ENCODE measurements at places on chromosomes 7 and 10.

DNA sequence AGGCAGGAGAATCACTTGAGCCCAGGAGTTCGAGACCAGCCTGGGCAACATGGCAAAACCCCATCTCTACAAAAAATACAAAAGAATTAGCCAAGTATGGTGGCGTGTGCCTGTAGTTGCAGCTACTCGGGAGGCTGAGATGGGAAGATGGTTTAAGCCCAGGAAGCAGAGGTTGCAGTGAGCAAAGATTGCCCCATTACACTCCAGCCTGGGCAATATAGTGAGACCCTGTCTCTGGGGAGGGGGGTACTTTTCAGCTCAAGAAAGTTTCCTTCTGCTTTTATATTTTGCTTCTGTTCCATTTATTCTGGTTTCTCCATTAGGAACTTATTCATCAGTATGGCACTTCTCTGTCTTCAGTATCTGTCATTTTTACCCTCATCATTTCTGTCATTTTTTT lies 48.6 kb downstream of the COA1 start:
- DNase-seq = no peak

GRCh38 chr10:29142516-29143314 lies 146.2 kb upstream of the LYZL1 start:
- no peak for DNase-seq

DNA sequence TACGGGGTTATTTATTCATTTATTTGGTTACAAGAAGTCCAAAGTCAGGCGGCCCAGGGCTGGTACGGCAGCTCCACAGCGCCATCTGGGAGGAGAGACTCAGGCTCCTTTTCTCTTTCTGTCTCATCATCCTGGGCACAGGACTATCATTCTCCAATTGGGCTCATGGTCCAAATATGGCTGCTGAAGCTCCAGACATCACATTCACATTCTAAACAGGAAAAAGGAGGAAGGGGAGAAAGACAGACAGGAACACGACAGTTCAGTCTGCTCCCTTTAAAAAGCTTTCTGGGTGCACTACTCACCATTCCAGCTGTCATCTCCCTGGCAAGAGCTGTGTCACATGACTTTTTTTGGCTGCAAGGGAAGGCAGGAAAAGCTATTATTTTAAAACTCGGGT lies 74.4 kb upstream of the PDZD8 start:
- DNase-seq = no peak

GRCh38 chr10:67969875-67970274 lies 85.4 kb downstream of the SIRT1 start:
- no peak for DNase-seq

DNA sequence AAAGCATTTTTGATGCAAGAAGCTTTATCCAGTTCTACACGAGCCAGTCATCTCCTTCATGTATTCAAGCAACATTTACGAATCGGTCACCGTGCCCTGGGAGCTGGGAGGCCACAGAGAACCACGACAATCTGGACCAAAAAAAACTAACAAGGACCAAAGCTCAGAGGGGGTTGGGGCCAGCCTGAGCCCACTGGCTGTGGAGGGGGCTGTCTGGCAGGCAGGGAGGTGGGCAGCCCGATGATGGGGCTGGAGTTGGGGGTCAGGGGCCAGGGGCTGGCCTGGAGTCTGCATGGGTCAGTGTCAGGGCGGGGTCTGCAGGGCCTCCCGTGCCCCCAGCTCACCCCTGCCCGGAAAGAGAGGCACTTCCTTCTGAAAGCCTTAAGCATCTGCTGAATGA lies 12.5 kb upstream of the GRIFIN start:
- DNase-seq = no peak
